ENCODE measurements at places on chromosomes 7 and 10.

DNA sequence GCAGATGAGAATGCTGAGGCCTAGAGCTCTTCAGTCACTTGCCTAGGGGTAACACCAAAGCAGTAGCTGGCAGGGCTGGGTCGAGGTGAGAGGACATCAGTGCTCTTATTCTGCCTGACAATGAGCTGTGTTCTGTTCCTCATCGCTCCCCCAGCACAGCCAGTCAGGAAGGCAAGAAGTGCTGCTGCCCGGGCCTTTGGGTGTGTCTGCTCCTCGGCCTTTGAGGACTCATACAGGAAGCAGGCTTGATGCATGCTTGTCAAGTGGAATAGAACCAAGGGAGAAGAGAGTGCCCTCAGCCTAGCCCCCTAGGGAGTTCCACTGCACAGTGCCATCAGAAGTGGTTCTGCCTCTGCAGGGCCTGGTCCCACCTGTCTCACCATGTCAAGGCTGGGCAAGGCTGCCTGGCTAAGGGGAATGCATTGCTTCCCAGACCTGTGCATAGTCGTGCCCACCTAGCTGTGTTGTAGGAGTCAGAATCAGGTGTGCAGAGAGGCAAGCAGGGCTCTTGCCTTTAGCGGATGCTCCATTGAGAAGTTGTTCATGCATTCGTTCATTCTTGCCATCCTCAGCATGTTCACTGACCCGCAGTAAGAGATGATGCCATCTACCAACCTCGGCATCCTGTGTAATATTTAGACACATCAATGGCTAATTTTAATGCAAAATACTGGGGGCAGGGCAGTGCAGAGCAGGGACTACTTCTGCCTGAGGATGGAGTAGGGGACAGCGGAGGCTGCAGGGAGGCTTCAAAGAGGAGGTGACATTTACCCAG lies 156.6 kb downstream of the RPS24 start:
- no peak for DNase-seq

GRCh38 chr10:27537787-27538186 lies 33.7 kb downstream of the RAB18 start:
- DNase-seq: no peak

DNA sequence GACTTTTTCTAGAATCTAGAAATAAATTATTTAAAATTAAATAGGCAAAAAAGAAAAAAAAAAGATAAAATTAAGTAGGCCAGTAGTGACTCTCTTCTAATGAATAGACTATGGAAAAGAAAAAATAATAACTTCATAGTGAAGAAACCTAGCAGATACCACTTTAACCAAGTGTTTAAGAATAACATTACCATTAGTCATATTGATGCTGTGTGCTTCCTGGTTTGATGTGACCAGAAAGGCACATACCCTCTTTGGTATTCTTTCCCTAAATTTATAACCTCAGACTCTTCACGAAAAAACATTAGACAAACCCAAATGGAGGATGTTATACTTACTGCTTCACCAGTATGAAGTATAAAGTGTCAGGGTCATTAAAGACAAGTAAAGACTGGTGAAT lies 42.6 kb downstream of the KIF20B start:
- DNase-seq: no peak

DNA sequence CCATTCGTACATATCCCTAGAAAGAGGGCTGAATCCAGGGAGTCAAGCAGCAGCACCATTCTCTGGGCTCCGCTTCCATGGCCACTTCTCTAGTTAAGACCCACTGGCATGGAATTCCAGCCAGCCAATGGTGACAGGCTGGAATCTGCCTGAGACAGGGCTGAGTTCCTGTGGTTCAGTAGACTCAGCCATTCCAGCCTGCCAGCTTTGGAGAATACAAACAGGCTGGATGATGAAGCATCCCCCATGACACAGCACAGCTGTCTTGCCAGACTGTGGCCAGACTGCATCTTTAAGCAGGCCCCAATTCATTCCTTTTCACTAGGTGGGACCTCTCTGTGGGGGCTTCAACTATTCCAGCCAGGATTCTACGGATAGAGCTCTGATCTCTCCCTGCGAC lies 329.6 kb downstream of the XPNPEP1 start:
- no peak for DNase-seq

GRCh38 chr7:149822353-149822943 lies 15.7 kb upstream of the ZNF862 start:
- no peak for DNase-seq

GRCh38 chr10:84248794-84249193 lies 3.9 kb downstream of the RGR start:
- no peak for DNase-seq

- DNase-seq: no peak
Measured at GRCh38 chr10:109427411-109427810, 495.9 kb downstream of the XPNPEP1 start.

GRCh38 chr7:35366167-35367155 lies 112.6 kb upstream of the TBX20 start:
- DNase-seq: no peak

- no peak for DNase-seq
Measured at GRCh38 chr10:57972783-57973182, 294.9 kb downstream of the IPMK start.

DNA sequence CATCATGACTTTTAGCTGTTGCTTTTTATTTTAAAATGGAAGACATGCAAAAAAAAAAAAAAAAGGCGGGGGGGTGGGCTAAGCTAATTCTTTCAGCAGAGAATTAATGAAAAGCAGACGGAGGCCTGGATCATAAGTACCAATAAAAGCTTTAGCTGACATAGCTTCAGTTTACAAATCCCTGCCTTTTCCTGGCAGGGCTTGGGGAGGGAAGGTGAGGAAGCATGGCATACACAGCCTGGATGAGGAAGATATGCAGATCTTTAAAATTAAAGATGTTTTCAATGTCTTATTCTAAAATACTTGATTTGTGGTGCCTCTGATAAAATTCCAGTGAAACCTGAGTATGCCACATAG lies 57.0 kb downstream of the ICA1 start:
- no peak for DNase-seq

DNA sequence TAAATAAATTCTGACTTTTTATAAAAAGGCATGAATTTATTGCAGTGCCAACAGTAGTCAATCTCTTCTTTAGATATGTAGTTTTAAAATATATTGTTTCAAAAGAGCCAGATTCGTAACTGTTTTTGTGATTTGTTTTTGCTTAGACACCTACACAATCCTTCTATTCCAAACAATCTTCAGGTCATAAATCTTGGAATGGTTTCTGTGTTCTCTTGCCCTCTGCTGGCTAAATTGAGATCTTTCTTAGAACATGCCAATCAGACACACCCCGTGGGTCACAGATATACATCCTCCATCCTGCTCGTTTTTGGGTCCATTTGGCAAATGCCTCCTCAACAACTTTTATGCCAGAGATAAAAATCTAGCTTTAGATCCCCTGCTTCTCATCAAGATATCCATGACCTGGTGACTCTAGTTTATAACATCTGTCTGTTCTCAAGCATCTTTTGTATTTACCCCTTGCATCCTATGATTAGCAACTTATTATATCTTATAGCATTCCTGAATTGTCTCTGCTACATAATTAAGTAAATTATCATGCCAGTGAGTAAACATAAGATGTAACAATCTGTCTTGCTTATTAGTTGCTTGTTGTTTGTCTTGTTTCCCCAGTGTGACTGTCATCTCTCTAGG lies 35.3 kb upstream of the IFRD1 start:
- DNase-seq: peak; percentile 52

GRCh38 chr7:129257168-129257567 lies 32.3 kb downstream of the AHCYL2 start:
- no peak for DNase-seq

DNA sequence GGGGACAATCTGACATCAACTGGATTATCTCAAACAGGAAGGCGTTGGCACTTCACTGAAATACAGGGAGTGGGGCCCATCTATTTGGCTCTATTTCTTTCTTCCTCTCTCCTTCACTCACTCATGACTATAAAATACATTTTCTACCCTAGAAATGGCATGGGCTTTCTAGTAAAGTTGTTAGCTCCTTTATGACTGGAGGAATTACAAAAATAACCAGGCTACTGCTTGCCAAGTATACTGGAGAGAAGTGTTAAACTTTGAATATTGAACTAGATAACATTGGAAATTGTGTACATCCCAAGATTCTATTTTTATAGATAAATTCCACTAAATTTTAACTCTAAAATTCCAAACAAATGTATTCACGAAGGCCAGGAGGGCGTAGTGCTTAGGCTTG lies 255.7 kb upstream of the SORCS1 start:
- no peak for DNase-seq

GRCh38 chr10:125995726-125996304 lies 99.5 kb downstream of the FANK1 start:
- no peak for DNase-seq

- peak; percentile 66 for DNase-seq
Measured at GRCh38 chr7:12490107-12490688, 80.3 kb upstream of the SCIN start.

- DNase-seq: no peak
Measured at GRCh38 chr7:44313016-44313415, 12.4 kb downstream of the CAMK2B start.

- no peak for DNase-seq
Measured at GRCh38 chr7:16494955-16495719, 29.6 kb upstream of the SOSTDC1 start.

DNA sequence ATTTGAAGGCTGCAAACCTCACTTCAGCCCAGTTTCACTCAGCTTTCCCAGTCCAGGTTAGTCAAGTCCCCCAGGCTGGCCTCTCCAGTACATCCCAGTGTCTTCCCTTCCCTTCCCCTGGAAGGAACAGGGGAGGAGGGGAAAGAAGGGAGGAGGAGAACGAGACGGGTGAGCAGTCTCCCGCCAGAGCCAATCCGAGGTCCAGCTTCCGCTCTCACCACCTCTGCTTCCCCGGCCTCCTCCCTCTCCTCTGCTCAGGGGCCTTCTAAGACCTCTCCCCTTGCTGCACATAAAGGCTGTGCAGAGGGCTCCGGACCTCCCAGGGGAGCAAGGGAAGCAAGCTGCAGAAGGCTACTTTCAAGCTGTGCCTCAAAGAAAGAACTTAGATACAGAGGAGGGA lies 4.1 kb downstream of the ATG9B start:
- DNase-seq: no peak

- no peak for DNase-seq
Measured at GRCh38 chr7:20305726-20306125, 25.0 kb upstream of the ITGB8 start.

DNA sequence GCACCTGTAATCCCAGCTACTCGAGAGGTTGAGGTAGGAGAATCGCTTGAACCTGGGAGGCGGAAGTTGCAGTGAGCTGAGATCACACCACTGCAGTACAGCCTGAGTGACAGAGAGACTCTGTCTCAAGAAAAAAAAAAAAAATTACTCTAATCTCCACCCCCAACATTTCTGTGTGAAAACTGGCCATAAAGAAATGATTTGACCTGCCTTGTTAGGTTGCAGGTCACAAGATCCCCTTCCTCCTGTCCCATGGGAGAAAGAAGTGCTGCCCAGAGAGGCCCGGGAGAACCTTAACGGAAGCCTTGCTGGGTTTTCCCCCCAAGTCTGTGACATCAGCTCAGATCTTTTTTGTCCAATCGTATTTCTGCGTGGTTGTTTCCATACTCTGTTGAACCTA lies 8.7 kb upstream of the CALHM1 start:
- no peak for DNase-seq

DNA sequence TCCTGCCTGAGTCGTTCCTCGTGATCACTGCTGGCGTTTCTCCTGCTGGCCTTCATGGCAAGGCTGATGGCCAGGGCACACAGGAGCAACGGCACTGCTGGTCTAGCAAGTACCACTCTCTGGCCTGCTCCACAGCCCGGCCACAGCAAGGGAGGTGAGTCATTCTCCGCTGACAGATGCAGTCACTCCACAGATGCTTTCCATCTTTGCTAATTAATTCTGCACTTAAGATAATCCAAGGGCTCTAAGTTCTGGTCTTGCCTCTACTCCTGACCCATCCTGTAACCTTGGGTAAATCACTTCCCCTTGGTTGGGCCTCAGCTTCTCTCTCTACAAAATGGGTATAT lies 244.4 kb downstream of the RPS24 start:
- DNase-seq: no peak

- DNase-seq: no peak
Measured at GRCh38 chr7:64509583-64509982, 53.3 kb downstream of the ZNF680 start.

- no peak for DNase-seq
Measured at GRCh38 chr10:124952123-124952522, 10.2 kb downstream of the ZRANB1 start.

DNA sequence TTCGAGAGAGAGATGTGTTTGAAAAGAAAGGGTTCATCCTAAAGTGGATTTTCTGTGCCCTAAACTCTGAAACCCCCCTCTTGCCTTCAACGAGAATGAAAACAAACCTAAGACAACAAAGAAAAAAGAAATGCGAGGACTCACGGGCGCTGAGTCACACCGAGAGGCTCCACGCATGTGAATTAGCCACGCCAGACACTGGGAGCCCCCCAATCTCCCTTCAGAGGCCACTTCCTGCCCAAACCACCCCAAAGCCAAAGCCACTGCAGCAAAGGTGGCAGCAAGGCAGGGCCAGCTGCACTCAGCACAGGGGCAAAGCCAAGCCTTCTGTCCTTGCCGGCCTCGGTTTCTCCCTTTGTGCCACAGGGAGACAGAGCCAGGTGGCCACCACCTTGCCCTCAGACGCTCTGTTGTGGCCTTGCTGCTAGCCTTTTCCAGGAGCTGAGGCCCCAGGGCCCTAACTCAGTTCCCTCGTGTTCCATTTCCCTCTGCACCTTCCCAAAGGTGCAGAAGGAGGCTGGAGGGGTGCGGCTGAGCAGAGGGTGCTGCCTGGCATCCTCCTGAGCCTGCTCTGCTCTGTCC lies 93.3 kb downstream of the FAM53B start:
- DNase-seq: no peak

- DNase-seq: peak; percentile 59
Measured at GRCh38 chr7:108613147-108613948, 43.7 kb downstream of the DNAJB9 start.

DNA sequence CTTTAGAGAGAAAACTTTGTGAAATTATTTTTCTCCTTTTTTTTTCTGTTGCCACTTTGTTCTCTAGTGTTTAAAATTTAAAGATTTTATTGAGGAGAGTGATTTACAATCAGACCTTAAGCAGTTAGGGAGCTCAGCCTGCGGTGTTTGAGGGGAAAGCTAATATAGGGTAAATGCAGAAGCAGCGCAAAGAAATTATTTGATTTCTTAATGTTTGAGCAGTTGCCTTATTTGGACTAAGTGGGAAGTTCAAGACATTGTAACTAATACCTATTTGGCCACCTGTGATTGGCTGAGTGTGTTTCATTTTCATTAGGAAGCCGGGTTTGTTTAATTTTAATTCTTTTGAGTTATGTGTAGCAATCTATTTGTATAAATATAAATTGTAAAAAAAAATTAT lies 25.3 kb downstream of the WAC start:
- DNase-seq: no peak

DNA sequence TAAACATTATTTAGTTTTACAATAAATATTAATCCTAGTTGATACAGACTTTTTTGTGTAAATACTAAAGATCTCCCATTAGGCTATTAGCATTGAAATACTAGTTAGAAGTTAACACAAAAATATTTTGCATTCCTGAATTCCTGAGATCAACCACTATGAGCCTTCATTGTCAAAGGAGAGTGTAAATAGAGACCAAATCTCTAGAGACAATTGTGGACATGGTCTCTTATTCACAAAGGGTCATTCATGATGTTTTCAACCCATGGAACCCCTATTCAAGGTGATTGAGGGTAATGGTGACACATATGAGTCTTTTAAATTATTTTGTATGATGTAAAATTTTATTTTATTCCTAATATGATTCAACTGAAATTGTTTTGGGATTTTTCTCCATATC lies 1454.8 kb upstream of the LRRTM3 start:
- DNase-seq: no peak

Data from COR-L47 (cell line).